Activated CD8-positive, alpha-beta memory T cell treated with anti-CD3 and anti-CD28 coated beads for 1 hour (primary cell): ENCODE measurements at places on chromosomes 5 and 9.

DNA sequence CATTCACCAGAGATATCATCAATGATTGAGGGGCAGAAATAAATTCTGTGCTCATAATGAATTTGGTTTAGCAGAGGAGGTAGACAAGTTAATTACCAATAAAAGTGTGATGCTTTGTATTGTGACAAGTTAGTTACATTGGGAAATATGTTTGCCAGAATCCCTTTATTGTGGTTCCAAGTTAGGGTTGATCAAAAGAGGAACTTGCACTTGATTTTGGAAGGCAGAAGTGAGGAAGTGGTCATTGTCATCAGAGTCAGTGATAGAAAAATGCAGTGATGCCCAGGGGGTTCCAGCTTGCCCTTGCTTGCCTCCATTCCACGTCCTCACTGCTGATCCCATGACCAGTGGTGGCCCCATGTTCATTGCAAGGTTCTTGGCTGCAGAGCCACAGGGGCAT is 69.7 kb downstream of the SVEP1 start:
- no peak for DNase-seq

DNA sequence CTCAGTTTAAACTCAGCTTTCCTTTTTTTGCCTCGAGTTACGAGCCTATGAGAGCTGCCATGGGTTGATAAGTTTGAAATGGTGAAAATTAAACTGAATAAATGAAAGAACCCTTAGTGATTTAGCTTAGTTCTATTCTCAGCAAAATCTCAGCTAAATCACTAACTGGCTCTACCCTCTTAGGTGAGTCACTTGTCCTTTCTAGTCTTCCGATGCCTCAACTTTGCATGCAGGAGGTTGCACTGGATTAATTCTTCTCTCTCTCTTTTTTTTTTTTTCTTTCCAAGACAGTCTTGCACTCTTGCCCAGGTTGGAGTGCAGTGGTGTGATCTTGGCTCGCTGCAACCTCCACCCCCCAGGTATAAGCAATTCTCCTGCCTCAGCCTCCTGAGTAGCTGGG is 83.9 kb downstream of the PAPPA start:
- no peak for DNase-seq

- no peak for DNase-seq
Measured at GRCh38 chr5:127254729-127255284, 35.8 kb upstream of the MEGF10 start.

- no peak for DNase-seq
Measured at GRCh38 chr5:74196233-74196632, 444.3 kb downstream of the ENC1 start.

GRCh38 chr5:136396886-136397285 is 31.5 kb upstream of the TRPC7 start:
- no peak for DNase-seq
